ENCODE measurements at places on chromosomes 1 and 21. TPM values are rescaled to one million over a fixed set of nuclear protein-coding genes. Genes with fewer than 3 reads are reported as not detected.

Gene LCE3E
- not detected for total RNA-seq

Gene TMEM79
- 1.5 TPM for total RNA-seq

DNA sequence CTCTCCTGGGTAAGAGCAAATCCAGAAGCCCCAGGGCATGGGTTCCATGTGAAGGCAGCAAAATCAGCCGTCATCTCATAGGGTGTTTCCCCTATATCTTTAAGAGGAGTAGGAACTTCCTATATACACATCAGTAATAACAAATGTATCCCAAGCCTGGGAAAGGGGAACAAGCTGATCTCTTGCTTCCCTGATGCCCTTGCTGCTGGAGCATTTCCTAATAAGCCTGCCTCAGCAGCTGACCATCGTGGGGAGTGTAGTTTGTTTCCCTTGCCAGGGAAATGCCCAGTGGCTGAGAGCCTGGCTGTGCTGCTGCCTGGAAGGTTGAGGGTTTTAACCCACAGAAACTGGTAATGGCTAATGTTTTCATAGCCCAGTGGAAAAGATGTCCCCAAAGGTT is 177.0 kb downstream of the NPHP4 start:
- H3K27ac ChIP-seq: no peak overlapping the region
- H3K4me1 ChIP-seq: no peaks in the 10 kb centered on the region
- peaks cover 87% of the 10 kb centered on the region for H3K27me3 ChIP-seq
- H3K4me3 ChIP-seq: no peak overlapping the region

DNA sequence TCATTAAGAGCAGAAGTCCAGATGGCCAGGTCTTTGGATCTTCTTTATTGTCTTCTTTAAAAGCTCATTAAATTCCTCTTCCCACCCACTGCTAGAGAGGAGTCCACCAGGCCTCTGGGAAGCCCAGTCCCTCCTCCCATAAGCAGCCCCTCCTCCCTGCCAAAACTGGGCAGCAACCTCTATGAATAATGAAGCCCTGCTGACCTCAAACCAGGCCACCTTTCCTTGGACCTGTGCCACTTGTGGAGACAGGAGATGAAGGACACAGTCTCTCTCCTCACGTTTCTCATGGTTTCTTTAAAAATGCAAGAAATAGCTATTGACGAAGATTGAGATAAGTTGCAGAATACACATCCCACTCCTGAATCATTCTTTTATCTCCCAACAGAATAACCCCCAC is 112.8 kb downstream of the EDEM3 start:
- peaks cover 6% of the 10 kb centered on the region for H3K4me1 ChIP-seq
- H3K27ac ChIP-seq: no peak overlapping the region
- DNase-seq: no peak
- no peaks in the 10 kb centered on the region for H3K27me3 ChIP-seq
- H3K36me3 ChIP-seq: no peaks in the 10 kb centered on the region

- no peaks in the 10 kb centered on the region for H3K36me3 ChIP-seq
- DNase-seq: no peak
- peaks cover 26% of the 10 kb centered on the region for H3K27me3 ChIP-seq
- H3K27ac ChIP-seq: no peak overlapping the region
- no peak overlapping the region for H3K4me3 ChIP-seq
Observed at GRCh38 chr1:201072149-201072548, 40.1 kb downstream of the CACNA1S start.

GRCh38 chr1:55286856-55287602 is 71.9 kb upstream of the USP24 start:
- H3K4me1 ChIP-seq: no peaks in the 10 kb centered on the region
- no peaks in the 10 kb centered on the region for H3K36me3 ChIP-seq
- no peak overlapping the region for H3K4me3 ChIP-seq
- no peak for DNase-seq

Data from left ventricle myocardium inferior (tissue), 1 donor.